Upper lobe of left lung (tissue), 6 donors: ENCODE measurements at places on chromosomes 5 and 9. TPM values are rescaled to one million over a fixed set of nuclear protein-coding genes. Genes with fewer than 3 reads are reported as not detected.

The PTCD2 gene
- total RNA-seq, result 6.6 TPM

The CERCAM gene
- 10.8 TPM for total RNA-seq

The PCDHA6 gene
- total RNA-seq, result 0.61 TPM

GRCh38 chr9:87950765-87951488, 23.4 kb downstream of the CDK20 start:
- DNase-seq, result no peak

DNA sequence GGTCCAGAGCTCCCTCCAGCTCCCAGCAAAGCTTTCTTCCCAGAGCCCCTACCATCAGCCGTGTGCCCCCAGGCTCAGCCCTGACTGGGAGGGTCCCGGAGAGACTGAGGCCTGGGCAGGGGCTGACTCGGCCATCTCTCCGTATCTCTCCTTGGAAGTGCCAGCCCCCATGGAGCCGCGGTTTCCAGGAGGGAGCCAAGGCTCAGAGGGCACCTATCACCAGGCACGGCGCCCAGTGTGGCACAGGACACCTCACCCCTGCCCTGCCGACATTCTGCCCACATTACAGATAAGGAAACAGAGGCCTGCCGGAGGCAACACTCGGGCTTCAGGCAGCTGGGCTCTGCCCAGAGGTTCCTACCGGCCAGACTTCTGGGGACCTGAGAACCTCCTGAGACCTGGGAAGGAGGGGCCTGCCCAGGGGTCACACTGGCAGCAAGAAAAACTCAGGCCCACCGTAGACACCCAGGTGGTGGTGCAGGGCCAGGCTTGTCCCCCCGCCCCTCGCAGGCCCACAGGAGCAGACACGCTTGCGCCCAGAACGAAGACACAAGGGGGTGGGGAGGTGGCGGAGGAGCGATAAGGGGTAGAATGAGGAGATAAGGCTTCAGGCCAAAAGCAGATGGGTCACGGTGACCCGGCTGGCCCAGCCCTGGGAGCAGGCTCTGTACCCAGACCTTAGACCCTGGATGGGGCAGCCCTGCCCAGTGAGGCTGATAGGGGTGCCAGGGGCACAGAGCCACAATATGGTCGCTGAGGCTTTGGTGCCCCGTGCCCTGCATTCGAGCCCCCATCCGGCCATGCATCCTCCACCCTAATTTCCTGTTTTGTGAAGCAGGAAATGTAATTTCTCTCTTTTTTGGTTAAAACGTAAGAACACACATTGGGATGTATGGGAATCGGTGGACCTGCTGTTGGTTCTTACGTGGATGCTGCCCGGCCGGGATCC, 11.8 kb downstream of the NR5A1 start:
- no peak for DNase-seq

- no peak for DNase-seq
Observed at GRCh38 chr5:93909356-93909755, 168.0 kb upstream of the POU5F2 start.

- no peak for DNase-seq
Observed at GRCh38 chr5:6405591-6405990, 27.2 kb upstream of the MED10 start.

- DNase-seq, result no peak
Observed at GRCh38 chr9:12463641-12464040, 229.5 kb upstream of the TYRP1 start.

- DNase-seq, result no peak
Observed at GRCh38 chr5:114822863-114823262, 346.8 kb downstream of the TRIM36 start.

- DNase-seq, result no peak
Observed at GRCh38 chr5:129141696-129142095, 47.1 kb downstream of the ISOC1 start.

DNA sequence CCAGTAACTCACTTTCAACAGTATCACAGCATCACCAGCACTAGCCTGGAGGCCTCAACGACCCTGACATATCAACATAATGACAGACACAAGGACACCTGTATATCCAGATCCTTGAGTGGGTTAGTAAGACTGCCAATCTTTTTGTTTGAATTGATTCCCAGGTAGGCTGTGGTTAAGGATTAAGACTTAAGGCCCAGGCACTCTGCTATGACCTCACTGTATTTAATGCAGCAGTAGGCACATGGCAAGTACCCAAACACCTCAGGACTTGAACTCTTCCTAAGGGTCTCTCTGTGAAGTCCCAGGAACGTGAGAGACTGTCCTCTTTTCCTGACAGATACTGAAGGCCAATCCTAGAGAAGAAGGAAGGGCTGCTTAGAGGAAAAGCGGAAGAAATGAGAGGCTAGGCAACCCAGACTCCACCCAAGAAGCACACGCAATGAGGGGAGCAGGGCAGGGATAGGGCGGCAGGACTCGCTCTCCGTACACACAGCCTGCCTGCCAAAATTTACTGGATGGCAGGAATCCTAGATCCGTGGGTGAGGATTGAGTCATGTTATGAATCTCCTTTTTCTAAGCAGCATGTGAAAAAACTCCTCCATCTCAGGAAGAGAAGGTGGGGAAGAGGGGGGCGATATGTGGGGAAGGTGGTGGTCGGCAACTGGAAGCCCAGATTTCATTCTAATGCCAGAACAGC, 93.4 kb downstream of the SIL1 start:
- no peak for DNase-seq

DNA sequence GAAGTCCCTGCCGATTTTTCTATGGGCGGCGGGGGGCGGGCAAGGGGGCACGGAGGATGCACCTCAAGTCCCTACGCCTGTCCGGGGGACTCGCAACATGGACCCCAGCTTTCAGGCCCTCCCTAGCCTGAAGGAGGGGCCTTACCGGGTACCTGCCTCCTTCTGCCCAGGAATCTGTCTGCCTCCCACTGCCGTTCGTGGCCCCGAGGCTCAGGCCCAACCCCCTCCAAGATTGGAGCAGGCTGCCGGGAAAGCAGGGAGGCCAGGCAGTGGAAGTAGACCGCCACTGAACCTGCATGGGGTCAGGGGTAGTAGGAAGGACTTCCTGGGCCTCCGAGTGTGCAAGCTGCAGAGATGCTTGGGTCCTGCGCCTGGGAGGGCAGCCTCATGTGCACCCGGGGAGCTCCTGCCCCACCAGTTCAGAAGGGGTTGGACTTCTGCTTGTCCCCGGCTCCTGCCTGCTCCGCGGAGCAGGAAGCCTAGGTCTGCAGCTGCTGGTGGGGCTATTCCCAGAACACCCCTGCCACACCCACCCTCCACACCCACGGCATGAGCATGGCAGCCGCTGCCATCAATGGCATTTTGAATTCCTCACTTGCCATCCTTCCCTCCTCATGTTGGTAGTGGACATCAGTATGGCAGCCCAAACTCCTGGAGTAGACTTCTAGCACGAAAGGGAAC, 1312.7 kb upstream of the ACO1 start:
- DNase-seq, result no peak

GRCh38 chr9:119961774-119962424, 592.7 kb upstream of the BRINP1 start:
- peak; percentile 39 for DNase-seq

DNA sequence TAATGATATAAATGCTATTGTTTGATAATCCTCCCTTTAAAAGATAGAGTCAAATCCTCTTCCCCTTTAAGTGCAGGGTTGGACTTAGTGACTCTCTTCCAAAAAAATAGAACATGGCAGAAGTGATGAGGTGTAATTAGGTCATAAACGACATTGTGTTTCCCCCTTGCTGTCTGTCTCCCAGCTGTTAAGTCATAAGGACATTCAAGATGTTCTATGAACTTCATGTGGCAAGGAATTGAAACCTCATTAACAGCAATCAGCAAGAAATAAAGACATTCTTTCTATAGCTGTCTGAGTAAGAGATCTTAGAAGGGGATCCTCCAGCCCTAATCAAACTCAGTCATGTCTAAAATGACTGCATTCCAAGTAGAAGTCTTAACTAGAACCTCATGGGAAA, 3.3 kb upstream of the SLC25A46 start:
- DNase-seq, result no peak
